Inflammatory macrophage (primary cell): ENCODE measurements at places on chromosomes 4 and X.

- DNase-seq: no peak
Observed at GRCh38 chrX:115018040-115018647, 728 bp upstream of the IL13RA2 start.

DNA sequence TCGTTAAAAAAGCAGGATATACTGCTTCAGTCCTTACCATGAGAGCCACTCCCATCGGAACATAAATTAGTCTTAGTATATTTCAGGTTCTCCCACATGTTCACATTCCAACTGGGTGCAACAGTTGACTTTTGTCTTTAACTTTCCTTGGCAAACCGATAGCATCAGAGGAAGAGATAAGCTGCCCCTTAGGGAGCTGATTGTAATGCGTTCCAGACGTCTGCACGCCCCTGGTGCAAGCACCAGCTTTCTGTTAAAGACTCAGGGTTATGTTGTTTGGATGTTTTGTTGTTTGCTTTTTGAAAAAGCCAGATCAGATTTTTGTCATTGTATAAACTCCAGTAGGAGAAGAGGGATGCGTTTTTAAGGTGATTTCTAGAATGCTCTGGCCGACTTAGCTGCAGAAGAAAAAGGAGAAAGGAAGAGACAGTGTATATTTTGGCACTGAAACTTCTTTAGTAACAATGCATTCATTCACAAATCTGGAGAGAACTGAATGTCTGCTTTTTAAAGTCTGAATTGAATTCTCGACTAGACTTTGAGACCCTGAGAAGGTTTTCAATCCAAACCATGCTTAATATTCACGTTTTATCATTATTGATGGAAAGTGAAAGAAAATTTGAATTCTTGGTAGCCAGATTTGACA lies 160.9 kb downstream of the CBR4 start:
- DNase-seq: no peak

DNA sequence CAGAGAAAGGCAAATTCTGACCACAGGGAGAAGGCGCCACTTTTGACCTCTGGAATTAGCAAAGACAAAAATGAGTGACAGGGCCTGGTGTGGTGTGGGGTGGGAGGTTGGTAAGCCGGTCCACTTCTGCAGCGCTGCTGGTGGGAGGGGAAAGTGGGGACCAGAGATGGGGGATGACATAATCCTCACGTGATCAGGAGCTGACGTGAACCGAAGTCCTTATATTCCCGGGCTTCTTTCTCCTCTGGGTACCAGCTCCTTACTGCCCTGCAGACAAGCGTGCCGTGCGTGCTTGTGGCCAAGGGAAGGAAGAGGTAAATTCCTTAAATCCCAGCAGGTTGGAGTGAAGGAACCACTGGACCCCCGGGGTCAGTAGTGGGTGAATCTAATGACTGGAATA lies at the start of gene TCEAL7:
TSS of gene TCEAL7 (plus strand) at position 249 of the 400 bp plus-strand sequence. CDS start 1,165 bp downstream, outside the sequence.
- no peak for DNase-seq

GRCh38 chrX:113136836-113137235 lies 296.2 kb upstream of the AMOT start:
- DNase-seq: no peak

GRCh38 chr4:168972596-168972995 lies 37.5 kb downstream of the CBR4 start:
- no peak for DNase-seq

DNA sequence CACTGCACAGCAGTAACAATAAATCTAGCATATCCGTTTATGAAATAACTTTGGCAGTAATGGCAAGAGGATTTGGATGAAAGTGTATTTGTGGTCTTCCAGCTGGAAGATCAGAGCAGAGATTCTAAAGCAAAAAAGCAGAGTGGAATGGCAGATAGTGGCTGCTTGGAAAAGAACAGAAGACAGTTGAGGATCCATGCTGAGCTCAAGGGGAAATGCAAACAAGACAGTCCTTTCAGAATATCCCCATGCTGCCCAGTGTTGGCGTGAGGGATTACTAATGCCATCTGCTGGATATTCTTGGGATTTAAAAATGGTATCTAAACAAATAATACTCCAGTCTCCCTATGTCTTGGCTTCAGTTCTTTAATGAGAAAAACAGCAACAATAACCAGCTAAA lies 629.1 kb upstream of the ATOH1 start:
- no peak for DNase-seq

DNA sequence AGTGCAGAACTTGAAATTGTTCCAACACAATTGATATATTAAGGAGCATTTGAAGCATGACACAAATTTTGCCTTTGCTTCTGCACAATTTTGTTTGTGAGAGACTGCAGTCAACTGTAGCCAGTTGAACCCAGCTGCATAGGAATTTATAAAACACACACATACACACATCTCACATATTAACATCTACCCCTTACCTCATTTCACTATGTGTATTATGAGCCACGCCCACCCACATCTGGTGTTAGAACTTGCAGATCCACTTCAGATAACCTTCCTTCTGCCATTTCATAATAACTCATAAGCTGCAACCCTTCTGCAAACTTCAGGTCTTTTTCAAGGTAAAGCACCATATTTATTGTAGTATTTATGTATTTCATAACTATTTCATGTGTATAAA lies 188.1 kb upstream of the WDFY3 start:
- DNase-seq: no peak

DNA sequence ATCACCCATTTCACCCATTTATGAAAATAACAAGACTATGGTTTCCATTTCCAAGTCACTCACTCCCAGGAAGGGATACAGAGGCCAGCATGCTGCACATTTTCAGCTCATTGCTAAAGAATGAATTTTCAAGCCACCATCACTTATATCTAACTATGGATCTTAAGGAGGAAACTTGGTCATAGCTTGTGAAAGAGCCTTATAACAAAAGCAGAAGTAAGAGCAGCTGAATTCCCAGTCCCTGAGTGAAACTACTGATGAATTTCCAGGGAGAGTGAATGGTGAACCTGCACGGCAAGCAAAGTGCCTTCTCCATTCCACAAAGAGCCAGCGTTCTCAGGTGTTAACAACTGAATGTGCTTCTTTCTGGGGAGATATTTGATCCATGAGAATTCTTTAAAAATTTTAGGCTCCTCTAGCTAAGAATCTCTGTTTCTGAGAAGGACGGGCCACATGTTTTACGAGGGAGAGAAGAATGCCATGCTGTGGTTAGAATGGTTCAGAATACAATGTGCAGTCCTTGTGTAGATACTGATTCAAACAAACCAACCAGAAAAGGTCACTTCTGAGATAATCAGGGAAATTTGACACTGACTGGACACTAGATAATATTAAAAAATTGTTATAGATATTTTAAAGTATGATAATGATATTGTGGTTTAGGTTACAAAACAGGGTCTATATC lies 24.0 kb downstream of the BTC start:
- no peak for DNase-seq

- DNase-seq: no peak
Observed at GRCh38 chrX:71420686-71421085, 54.5 kb downstream of the TAF1 start.

DNA sequence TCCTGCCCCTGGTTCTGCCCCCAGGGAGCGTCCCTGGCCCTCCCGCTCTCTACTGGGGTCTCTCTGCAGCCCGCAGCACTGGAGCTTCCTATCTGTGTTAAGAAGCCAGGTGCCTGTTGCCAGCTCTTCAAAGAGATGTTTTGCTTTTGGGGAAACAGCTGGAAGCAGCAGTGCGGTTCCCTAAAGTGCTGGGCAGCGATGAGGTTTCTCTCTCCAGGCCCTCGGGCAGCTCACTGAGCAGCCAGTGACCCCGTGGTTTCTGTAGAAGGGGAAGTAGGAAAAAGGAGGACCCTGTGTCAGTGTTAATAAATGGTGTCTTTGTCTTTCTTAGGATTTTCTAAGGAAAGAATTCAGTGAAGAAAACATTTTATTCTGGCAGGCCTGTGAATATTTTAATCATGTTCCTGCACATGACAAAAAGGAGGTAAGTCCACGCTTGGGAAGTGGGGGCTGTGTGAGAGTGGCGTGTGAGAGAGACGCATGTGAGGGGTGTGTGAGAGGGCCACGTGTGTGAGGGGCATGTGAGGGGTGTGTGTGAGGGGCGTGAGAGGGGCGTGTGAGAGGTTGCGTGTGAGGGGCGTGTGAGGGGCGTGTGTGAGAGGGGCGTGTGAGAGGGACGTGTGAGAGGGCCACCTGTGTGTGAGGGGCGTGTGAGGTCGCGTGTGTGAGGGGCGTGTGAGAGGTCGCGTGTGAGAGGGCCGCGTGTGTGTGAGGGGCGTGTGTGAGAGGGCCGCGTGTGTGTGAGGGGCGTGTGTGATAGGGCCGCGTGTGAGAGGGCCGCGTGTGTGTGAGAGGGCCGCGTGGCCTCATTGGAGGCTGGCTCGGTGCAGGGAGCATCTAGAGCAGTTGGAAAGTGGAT lies 27.1 kb upstream of the HGFAC start:
- DNase-seq: peak; percentile 73

- no peak for DNase-seq
Observed at GRCh38 chr4:23828779-23829178, 61.1 kb downstream of the PPARGC1A start.

DNA sequence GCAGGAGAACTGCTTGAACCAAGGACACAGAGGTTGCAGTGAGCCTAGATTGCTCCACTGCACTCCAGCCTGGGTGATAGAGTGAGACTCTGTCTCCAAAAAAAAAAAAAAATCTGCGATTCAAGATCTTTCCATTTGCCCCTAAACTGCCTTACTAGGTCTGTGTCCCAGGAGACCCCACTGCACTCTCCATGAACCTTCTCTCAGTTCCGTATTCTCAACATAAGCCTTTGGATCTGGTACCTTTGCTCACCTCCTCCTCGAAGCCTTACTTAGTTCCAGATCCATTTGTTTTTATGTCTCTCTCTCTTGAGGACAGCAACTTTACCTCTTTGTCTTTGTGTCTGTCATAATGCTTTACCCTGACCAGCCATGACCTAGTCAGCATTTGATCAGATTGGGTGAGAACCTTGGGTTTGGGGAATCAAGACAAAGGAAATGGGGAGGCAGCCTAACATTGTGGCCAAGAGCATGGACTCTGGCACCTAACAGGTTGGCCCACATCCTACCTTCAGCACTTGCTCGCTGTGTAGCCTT lies 33.7 kb downstream of the BST1 start:
- no peak for DNase-seq

DNA sequence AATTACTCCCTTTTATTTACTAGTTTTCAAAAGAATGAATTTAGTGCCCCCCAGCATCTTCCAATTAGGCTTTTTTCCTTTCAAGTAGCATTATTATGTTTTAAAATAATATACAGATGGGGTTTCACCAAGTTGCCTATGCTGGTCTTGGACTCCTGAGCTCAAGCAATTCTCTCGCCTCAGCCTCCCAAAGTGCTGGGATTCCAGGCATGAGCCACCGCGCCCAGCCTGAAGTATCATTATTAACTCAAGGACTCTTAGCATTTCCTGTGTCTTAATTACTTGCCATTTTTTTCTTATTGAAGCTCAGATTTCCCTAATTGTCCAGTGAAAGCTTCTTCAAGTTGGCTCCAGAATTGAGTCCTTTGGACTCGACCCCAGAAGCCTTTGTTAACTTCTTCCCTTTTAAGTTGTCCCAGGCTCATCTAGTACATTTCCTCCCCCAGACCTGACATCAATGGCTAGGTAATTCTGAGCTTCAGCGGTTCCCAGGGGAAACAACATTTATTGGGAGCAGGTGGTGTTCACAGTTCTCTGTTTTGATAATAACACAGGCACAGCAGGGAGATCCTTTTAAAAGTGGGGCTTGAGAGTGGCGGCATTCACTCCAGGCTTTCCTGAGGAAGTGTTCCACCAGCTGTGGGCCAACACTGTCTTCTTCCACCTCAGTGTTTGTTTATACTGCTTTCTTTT lies 10.0 kb downstream of the SAT1 start:
- no peak for DNase-seq

DNA sequence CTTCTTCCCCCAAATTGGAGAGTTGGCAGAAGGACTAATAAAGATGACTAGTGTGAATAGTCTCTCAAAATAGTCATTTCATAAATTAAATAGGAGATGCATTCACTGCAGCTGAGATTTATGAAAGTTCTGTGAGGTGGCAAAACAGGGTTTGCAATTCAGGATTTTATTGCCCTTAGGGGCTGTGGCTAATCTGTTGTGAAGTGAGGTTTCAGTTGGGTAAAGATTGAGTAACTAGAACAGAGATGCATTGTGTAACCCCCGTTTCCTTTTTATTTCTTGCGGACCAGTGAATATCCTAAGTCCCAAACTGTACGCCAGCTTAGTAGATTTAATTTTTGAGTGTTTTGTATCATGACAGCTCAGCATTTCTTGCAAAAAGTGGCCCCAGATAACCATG lies 16.2 kb upstream of the SCRG1 start:
- peak; percentile 75 for DNase-seq

- no peak for DNase-seq
Observed at GRCh38 chrX:43188296-43188695, 410.3 kb upstream of the PPP1R2C start.

DNA sequence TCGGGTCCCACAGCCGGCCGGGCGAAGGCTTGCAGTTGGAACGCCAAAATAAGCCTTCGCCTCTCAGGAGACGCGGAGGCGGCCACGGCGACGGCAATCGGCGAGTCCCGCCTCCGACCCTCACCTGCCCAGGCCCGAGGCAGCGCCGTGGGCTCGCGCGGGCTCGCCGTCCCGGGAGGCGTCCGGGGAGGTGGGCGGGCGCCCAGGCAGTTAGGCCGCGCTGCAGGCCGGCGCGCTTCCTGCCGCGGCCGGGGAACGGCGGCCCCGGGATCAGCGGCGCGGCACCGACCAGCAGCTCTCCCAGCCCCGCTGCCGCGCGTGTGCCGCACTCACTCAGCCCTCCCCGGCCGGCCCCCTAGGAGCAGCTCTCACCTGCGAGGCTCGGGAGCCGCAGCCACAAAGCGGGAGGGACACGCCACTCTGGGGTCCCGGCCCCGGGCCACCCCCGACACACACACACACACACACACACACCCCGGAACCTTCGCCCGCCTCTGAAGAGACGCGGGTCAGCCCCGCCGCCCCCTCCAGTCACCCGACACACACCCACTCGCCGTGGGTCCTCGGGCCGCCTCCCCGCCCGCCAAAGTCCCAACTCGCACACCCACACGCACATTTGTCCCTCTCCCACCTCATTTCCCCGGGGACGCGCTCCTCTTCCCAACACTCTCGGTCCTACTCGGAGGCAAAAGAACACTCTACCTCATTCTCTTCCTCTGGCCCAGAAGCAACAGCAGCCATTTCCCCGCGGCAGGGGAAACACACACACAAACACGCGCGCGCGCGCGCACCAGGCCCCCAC lies at the start of gene CNOT6L:
TSS of gene CNOT6L (minus strand) at position 767 of the 802 bp plus-strand sequence. CDS start at position 707, 60 bp downstream.
- DNase-seq: peak; percentile 58

- no peak for DNase-seq
Observed at GRCh38 chr4:81564025-81564424, 92.3 kb upstream of the RASGEF1B start.
